Glutamatergic neuron (in vitro differentiated cells): ENCODE measurements at places on chromosomes 4 and X. TPM values are rescaled to one million over a fixed set of nuclear protein-coding genes. Genes with fewer than 3 reads are reported as not detected.

GRCh38 chr4:113674733-113675132 lies 86.8 kb downstream of the CAMK2D start:
- no peak for DNase-seq

DNA sequence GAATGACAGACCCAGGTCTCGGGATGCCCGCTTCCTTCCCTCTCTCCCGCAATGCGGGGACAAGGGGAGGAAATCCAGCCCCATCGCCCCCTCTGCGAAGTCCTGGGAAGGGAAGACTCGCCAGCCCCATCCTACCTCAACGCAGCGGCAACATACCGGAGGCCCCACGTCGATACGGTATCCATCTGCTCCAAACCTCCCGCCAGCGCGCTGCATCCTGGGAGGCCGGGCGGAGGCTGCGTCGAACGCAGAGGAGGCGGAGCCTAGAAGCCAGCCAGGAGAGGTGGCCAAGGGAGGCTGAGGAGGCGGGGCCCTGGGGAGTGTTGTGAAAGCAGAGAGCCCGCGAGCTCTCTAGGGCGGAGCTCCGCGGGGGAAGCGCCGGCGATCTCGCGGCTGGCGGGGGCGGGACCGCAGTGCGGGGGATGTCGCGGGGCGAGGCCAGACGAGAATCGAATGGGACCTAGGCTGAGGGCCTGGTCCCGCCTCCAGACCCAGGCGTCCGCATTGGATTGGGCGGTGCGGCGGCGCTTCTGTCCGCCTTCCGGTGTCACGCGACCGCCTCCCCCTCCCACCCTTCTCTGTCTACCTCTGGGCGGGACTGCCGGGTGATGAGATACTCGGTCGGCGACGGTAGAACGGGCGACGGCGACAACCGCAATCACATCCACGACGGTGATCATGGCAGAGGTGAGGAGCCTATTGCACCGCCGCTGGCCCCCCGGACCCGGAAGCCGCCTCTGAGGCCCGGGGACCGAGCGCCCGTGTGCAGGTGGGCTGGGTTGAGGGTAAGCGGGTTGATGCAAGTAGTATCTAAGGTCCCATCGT lies at the start of the genes FANCB and MOSPD2:
FANCB (minus strand) TSS at position 219 of the 825 bp plus-strand sequence. CDS start 7,559 bp downstream, outside the sequence.
MOSPD2 (plus strand) TSS at position 571 of the 825 bp plus-strand sequence; CDS start at position 679, 108 bp downstream.
- peak; percentile 94 for DNase-seq

DNA sequence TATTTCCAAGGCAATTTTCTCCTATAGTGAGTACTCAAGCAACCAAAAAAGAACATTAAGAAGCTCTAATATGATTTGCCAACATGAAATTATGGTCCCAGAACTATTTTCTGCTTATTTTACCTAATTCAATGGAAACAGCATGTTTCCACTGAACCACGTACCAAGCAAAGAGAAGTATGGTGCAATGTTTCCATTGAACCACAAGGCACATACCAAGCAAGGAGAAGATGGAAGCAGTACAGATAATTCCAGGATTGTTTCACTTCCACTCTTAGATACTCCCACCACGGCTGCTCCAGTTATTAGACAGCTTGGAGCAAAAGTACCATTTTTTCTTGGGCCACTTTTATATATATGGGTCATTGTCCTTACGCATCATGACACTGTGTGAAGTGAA lies 164.9 kb downstream of the RNF150 start:
- DNase-seq = no peak

GRCh38 chrX:131306601-131307000 lies 17.5 kb upstream of the IGSF1 start:
- no peak for DNase-seq

The ALAS2 gene
- total RNA-seq = not detected

- DNase-seq = no peak
These were observed 47.7 kb upstream of the DHX15 start for GRCh38 chr4:24632011-24632410.

DNA sequence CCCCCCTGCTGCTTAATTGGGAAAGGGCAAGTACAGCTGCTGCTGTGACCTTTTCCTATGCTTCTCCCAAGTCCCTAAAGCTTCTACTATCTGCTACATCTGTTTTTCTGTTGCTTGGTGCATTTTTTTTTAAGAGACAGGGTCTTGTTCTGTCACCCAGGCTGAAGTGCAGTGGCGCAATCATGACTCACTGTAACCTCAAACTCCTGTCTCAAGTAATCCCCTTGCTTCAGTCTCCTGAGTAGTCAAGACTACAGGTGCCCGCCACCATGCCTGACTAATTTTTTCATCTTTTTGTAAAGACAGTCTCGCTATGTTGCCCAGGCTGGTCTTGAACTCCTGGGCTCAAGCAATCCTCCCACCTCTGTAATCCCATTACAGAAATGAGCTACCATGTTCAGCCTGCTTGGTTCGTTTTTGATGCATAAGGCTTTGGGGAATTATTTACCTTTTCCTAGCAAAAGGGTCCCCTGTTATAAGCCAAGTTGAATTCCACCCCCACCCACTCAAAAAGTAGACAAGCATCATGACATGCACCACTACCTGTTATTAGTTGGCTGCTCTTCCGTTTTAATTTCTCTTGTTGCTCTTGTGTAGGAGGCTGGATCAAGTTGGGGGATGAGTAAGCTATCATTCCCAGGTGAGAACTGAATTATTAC lies 39.6 kb downstream of the DGKK start:
- no peak for DNase-seq

GRCh38 chr4:142549248-142549647 lies 296.9 kb downstream of the INPP4B start:
- DNase-seq = no peak

DNA sequence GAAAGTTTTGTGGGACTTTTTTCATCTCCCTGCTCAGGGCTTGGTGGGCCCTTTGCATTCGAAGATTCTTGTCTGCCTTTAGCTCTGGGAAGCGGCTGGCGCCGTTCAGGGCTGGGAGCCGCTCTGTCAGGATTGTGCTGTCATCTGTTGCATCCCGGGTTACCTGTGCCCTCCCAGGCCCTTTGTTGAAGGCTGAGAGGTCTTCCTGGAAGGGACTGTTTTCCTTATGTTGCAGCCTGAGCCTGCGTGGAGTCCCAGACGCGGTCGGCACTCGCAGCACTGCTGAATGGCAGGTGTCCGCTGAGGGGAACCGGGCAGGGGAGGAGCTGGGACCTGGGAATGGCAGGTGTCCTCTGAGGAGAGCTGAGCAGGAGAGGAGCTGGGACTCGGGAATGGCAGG lies 15.9 kb downstream of the RGS12 start:
- no peak for DNase-seq

DNA sequence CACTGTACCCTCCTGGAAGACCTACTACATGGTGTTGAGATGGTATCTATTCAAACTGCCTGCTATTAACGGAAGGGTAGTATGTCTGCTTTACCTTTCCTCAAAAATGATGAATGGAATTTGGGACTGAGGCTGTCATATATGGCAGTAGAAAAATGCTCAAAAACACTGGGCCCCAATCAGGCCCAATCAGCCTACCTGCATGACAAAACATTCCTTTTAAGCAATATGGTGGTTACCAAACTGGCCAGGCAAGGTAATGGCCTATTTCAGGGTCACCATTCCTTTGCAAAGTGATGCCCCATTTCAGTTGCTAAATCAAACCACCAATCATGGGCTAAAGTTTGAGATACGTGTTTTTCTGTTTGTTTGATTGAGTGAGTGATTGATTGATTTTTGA lies 14.9 kb downstream of the RNF150 start:
- DNase-seq = no peak

DNA sequence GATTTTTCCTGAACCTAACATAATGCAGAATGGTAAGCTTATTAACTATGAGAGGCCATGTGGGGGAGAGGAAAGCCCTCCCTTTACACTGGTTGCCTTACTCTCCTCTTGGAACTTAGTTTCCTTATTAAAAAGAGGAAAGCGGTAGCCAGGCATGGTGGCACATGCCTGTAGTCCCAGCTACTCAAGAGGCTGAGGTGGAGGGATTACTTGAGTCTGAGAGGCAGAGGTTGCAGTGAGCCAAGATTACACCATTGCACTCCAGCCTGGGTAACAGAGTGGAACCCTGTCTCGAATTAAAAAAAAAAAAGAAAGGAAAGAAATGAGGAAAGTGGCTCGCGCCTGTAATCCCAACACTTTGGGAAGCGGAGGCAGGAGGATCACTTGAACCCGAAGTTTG lies 2.0 kb downstream of the FAM47E start:
- DNase-seq = no peak

- no peak for DNase-seq
These were observed 1575.8 kb downstream of the STIM2 start for GRCh38 chr4:28436191-28437080.

DNA sequence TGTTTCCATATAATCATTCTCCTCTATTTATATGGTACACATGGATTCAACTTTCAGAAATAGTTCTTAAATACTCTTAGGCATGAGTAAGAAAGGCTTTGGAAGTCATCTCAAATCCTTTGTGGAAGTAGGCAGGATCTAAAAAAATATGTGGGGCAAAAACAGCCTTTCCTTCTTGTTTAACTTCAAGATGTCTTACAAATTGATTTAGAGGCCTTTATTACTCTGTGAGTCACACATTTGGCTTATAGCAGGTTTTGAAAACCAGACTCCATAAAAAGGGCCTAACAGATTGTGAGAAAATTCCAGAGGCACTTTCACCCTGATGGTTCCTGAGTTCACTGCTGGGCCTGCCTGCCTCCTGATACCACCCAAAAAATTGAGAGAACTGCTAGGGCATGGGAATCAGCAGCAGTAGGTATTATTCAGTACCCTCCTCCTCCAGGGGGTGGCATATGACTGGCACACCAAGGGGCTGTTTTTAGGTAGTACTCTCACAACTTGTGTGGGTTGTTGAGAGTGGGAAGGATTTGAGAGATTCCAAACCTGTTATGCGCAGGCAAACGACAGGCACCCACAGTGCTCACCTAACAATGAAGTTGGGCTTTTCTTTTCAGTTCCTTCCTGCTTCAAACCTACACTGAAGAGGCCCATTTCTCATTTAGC lies 162.7 kb upstream of the MBNL3 start:
- no peak for DNase-seq

The PPARGC1A gene
- total RNA-seq = 13.4 TPM

The CCKAR gene
- not detected for total RNA-seq

GRCh38 chr4:32748498-32748897 lies 2028.3 kb downstream of the PCDH7 start:
- DNase-seq = no peak
